PC-9 (cell line): ENCODE measurements at places on chromosomes 11 and 22. TPM values are rescaled to one million over a fixed set of nuclear protein-coding genes. Genes with fewer than 3 reads are reported as not detected.

DEPDC7 gene
- 0.68 and 1.2 TPM in 2 replicates for total RNA-seq

OR51I1 gene
- total RNA-seq: not detected in 2 replicates

GRCh38 chr22:49513358-49513851 is 314.3 kb downstream of the BRD1 start:
- no peak for DNase-seq

- DNase-seq: no peak
Observed at GRCh38 chr11:125930076-125930450, 15.8 kb upstream of the VSIG10L2 start.

DNA sequence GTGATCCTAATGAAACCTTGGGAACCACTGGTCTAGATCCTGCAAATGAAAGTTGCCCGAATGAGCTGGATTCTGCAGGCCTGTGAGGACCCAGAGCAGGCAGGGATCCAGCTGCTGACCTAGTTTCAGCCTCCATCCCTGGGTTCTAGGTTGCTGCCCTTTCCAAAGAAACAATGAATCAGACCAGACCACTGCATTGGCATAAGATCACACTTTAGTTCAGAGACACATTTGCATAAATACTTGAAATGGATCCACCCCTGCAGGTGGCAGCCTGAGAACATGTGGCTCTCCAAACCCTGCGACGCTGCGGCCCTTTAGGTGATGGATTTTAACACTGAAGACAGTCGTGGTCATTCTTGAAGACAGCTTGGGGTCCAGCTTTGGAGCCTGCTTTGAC is 23.7 kb downstream of the ADAMTS8 start:
- DNase-seq: peak; percentile 22

DNA sequence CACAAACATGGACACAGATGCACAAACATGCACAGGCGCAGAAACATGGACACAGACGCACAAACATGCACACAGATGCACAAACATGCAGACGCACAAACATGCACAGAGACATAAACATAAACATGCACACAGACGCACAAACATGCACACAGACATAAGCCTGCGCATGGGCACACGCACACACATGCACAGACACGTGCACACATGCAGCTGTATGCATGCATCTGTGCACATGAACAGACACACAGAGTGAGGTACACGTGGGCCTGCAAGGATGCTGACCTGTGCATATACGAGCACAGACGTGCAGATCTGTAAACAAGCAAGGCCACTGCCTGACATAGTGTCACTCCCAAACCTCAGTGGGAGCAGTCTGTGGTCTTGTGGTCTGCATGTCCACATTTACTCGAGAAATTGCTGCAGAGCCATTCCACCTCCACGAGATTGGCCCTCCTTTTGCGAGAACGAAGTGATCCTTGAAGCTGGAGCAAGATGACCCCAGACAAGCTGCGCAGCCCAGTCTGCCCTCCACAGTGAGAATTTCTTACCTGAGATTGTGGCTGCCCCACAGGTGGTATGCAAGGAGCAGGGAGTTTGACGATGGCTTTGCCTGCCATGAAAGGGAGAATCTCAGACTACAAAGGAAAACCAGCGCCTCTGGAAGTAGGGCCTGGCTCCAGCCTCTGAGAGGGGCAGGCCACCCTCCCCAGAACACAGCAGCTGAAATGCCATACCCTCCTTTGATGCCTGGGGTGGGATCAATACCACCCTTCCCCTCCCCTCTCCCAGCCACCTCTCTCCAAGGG is 299.9 kb downstream of the BRD1 start:
- no peak for DNase-seq

GRCh38 chr11:77086521-77087472 is 15.8 kb upstream of the OMP start:
- DNase-seq: no peak

- DNase-seq: no peak
Observed at GRCh38 chr11:120133216-120134105, 4.5 kb downstream of the TRIM29 start.

DNA sequence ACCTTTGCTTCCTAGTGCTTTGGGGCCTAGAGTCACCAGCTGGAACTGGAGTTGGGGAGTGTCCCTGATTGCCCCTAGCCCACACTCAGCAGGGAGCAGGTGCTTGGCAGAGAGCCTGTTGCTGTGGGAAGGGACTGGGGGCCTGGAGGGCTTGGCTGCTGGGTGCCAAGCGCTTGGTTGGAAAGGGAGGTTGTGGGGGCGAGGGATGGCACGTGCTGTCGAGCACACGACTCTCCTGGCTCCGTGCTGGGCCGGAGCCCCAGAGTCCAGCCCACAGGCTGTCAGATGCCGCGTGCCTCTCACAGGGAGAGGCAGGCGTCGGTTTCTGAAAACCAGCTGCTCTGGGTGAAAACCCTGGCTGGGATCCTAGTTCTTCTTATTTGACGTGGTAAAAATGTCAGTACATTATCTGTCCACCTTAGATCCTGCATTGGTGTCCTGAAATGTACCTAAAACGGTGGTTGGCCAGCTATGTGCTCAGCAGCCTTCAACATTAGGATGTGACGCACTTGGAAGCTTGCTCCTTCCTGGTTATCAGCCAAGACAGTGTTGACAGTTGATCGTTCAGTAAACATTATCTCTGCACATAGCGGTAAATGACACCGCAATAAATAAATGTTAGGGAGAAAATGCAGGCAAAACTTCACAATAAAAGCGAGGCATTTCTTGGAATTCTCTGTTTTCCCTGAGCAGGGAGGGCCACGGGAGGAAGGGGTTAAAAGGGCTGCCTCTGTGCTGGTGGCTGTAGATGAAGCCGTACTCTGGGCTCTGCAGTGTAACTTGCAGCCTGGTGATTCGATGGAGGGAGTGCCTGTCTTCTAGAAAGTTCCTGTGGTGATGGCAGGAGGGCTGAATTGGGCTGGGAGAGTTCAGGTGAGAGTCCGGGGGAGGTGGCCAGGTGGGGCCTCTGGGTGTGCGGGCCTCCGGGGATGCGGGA is 29.2 kb downstream of the GRAMD4 start:
- no peak for DNase-seq

DNA sequence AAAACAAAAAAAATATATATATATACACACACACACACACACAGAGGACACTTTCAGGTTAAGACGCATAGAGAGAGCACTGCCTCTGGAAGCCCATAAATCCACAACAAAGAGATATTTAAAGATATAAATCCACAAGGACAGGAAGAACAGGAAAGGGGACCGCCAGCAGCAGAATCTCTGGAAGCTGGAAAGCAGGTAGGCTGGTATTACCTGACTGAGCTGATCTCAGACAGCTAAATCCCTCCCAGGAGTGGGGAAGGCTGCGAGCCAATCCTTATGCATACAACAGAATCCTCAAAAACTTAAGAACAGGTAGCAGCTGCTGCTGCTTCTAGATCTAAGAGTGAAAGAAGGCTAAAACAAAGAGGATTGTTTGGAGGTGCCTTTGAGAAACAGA is 1.8 kb upstream of the MCAT start:
- no peak for DNase-seq
